Iris pigment epithelial cell (primary cell): ENCODE measurements at places on chromosomes 5 and 9.

- no peak for DNase-seq
These were observed 254.0 kb downstream of the DEPDC1B start for GRCh38 chr5:60445921-60446320.

DNA sequence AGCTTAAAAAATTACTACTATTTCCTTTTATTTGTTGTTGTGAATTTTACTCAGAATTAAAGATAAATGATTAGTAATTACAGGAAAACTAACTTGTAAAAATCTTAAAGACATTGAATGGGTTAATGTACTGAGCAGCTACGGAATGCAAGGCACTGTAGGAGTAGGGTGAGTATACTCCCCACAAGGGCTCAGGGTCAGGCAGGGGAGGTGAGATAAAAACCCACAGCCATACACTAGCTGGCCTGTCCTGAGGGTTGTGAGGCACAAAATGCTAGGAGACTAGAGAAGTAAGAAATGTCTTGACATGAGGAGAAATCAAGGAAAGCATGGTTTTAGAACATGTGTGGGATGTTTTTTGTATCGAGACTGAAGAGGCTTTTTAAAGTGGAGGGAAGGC is 13.4 kb downstream of the ZBED3 start:
- DNase-seq = peak; percentile 55

GRCh38 chr9:107530679-107531078 is 41.1 kb upstream of the KLF4 start:
- DNase-seq = no peak

- no peak for DNase-seq
These were observed 803.1 kb upstream of the COX7C start for GRCh38 chr5:85814596-85814995.

- peak; percentile 66 for DNase-seq
These were observed at the start of gene N4BP3 for GRCh38 chr5:178113141-178113787. TSS of gene N4BP3 (plus strand) at chr5:178113532. CDS start at chr5:178119584, 6,052 bp downstream.

DNA sequence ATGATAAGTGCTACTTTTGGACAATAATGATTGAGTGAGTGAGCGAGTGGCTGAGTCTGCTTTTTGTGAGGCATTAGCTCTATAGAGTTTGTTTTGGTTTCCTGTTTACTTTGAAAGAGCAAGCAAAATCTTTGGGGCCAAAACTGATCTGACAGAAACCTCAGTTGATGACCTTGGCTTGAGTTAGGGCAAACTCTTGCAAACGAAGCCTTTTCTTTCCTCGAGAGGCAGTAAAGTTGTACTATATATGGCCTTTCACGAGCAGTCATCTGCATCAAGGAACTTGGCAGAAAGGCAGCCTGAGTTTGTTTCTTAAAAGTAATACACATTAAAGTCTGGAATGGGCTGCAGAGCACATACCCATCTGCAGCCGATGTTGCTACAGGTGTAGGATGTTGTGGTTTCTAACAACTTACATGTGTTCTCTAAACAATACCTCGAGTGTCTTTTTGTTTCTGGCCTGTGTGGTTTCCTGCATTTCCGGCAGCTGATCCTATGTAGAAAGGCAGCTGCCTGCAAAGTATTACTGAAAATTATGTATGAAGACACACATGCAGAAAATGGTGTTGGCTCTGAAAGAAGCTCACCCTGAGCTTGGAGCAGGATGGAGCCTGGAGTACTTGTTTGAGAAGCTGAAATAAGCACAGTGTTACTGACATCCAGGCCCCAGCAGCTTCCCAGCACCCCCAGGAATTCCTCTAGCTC is 60.8 kb downstream of the FOXD1 start:
- DNase-seq = no peak

DNA sequence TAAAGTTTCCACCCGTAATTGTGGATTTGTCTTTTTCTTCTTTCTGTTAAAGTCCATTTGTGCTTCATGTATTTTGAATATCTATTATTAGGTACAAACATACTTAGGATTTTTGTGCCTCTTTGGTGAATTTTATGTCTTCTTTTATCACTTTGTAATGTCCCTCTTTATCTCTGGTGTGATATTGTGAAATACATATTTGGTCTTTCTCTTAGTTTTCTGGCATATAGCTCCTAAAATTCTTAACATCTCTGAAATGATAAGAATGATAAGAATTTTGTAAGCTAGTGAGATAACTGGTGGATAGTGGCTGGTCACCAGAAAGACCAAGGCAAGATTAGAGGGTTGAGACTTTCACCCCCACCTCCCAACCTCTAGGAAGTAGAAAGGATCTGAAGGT is 111.1 kb downstream of the KCTD16 start:
- DNase-seq = peak; percentile 6

DNA sequence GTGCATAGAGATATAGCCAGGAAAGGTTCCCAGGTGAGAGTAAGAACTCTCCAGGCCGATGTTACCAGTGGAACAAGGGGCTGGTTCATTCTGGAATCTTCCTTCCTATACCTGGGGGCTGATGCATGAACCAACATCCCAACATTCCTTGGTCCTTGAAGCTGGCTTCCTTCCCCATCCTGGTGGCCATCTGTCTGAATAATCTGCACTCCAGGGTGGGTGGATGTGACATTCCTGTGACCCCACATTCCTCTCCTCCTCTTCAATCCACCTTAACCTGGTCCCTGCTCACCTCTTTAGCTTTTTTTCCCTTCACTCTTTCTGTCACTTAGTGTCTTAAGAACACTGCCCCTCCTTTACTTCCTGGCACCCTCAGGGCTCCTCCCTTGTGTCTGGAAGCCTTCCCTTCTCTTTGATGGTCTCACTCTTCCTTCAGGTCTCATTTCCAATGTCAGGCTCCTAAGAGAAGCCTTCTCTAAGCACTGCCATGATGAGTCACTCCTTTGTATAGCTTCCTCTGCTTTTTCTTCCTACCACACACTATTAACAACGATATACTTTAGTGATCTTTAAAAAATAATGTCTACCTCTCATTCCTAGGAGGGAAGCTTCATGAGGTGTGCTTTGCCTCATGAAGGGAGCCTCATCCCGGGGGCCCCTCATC is 80.3 kb downstream of the BOD1 start:
- peak; percentile 43 for DNase-seq

DNA sequence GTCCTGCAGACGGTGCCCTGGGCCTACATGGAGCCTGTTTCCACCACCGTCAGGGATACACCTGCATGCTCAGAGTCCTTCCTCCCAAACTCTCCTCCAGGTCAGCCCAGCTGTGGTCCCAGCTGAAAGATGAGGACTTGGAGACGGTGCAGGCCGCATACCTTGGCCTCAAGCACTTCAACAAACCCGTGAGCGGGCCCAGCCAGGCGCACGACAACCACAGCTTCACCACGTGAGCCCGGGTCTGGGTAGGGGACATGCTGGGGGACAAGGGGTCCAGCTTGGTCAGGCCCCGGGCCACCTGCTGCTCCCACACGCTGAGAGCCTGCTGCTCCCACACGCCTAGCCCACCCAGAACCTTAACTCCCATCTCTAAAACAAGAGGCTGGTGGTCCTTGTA is 16.6 kb upstream of the CARD19 start:
- no peak for DNase-seq

GRCh38 chr5:133404724-133405123 is 207.6 kb downstream of the FSTL4 start:
- DNase-seq = no peak

DNA sequence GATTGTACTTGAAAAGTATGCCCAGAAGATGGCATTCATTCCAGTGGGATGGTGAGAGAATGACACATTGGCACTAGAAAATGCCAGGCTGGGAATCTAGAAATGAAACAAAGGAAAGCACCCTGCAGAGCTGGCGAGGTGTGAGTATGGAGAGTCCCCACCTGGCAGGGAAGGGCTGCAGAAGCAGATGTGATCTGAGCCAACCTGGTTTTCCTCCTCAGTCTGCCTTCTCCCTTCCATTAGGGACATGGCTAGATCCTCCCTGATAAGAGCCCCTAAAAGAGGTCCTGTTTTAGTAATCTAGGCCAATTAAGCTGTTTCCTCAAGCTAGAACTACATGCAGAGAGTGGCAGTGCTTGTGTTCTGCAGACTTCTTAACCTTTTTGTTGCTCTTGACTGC is 24.7 kb upstream of the TNFSF15 start:
- DNase-seq = no peak

- no peak for DNase-seq
These were observed 18.6 kb downstream of the PRDM6 start for GRCh38 chr5:123107343-123108244.

DNA sequence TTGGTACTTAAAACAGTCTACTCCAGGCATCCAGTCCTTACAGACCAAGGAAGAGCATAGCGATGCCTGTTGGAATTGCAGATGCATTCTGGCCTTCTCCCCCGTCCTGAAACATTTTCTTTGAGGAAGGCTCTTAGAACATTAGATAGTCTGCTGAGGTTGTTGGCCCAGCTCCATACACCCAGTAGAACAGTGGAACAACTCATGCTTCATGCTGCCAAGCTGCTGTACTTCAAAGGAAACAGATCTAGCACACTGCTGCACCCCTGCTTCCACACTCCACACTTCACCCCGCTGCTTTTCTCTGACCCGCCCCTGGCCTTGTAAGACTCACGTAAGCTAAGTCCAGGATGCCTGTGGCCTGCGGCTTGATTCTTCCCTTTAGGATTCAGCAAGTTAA is 33.4 kb upstream of the NCS1 start:
- peak; percentile 99 for DNase-seq

DNA sequence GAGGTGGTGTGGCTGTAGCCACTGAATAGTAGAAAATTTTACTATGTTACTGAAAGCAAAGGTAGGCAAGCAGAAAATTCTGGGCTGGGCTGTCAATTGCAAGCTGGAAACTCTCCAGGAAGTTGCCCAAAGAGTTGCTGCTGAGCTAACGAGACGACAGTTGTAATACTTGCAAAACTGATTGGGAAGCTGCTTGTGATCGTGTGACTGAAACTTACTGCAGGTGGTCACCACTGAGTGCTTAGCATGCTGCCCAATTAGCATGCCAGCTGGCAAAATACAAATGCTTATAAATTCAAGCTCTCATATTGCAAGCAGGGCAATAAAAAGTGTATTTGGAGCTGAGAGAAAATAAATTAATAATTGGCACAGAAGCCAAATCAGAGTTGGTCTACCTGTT is 758.5 kb upstream of the EDIL3 start:
- DNase-seq = no peak

GRCh38 chr5:141914199-141914743 is 9.4 kb upstream of the DELE1 start:
- peak; percentile 25 for DNase-seq

GRCh38 chr5:175226506-175226905 is 217.5 kb downstream of the DRD1 start:
- DNase-seq = no peak

GRCh38 chr9:36956908-36957307 is 77.2 kb downstream of the PAX5 start:
- DNase-seq = no peak

DNA sequence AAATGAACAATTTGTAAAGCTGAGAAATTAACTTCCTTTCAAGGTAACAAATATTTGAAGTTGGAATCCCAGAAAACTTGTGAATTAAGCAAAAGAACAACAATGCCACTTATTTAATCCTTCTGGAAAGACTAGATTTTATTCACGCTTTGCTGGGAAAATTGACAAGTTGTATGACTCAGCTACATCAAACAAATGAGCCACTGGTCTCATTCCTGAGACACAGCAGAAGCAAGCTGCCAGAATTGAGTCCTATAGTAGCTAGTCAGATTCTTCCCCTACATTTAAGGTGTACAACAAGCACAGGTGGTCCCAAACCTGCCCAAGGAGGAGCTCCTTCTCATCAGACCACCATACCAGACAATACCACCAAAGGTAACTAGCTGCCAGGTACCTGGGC is 280.7 kb downstream of the SPOCK1 start:
- DNase-seq = peak; percentile 16

DNA sequence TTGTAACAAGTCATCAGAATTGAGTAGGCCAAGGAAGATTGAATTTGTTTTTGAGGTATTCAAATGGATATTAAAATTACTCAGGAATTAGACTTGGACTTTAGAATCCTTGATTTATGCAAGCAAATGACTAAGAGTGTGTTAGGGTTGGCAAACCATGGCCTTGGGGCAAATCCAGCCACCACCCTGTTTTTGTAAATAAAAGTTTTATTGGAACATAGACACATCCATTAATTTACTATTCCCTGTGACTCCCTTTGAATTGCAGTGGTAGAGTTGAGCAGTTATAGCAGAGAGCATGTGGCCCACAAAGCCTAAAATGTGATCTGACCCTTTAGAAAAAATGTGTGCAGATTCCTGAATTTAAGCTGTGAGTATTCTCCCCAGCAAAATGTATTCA is 115.6 kb downstream of the WDR70 start:
- DNase-seq = no peak

DNA sequence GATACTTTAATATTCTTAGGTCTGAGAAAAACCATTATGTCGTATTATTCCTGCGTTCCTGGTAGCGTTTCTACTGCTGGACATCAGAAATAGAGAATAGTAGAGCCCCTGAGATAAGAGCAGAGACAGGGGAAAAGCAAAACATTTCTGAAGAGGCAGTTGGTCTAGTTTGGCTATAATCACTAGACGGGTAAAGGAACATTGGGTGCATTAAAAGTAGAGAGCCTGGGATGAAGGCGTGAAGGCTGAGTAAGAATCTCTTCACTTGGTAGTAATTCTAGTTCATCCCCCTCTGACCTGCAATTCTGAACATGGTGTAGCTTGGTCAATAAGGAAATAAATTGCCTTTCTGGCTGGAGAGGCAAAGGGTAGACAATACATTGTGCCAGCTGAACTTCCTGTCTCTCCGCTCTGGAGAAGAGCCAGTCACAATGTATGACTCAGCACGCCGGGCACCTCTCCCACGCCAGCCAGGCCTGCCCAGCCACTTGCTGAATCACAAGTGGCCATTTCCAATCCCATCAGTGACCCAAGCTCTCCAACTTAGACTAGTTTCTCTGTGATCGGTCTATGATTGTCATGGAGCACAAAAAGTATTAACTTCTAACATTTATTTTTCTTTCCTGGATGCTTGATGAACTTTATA is 75.4 kb downstream of the STK32A start:
- peak; percentile 34 for DNase-seq

- no peak for DNase-seq
These were observed 7.1 kb downstream of the MYORG start for GRCh38 chr9:34369636-34370035.

DNA sequence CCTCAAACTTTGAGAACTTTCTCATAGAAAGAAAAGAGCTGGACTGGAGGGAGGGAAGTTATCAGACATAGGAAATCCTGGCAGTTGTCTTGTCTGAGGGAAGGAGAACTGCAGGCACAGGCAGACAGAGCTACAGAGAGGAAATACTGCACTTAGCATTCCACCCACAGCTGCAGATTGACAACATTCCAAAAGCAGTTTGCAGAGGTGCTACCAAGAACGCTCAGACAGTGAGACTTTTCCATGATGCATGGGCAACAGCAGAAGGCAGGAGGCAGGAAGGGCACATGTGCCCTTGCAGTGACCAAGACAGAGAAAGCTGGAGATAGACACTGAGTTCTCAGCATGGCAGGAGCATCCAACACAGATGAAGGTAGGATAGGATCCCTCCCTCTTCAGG is 327.5 kb upstream of the ZNF462 start:
- DNase-seq = no peak
